ENCODE measurements at places on chromosomes 4 and X.
A peak's percentile ranks its signal among the peaks of the same experiment; 100 is the strongest.

DNA sequence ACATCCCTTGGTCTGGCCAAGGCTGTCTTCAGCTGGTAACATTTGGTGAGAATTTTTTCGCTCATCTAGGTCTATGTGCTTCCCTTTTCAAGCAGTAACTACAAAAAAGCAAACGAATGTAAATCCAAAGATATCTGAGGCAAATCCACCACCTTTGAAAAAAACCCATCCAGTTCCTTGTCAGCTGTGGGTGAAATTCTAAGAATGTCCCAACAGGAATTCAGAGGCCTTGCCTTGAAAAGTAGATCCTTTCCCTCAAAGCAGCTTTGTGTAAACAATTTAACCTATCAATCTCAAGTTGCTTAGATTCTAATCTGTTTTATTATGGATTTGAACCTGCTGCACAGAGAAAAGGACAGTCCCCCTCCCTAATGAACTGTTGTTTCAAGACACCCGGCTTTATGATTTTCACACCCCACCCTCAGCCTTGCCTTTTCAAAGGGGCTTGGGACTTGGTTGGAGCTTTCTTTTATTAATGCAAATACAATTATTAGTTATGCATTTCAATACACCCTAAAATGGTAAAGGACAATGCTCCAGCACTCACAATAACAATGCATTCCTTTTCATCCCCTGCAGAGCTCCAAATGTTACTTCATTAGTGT lies 166.6 kb downstream of the LDB2 start:
- no peak for DNase-seq

GRCh38 chr4:153501578-153501977 lies 35.4 kb downstream of the TMEM131L start:
- DNase-seq = no peak

DNA sequence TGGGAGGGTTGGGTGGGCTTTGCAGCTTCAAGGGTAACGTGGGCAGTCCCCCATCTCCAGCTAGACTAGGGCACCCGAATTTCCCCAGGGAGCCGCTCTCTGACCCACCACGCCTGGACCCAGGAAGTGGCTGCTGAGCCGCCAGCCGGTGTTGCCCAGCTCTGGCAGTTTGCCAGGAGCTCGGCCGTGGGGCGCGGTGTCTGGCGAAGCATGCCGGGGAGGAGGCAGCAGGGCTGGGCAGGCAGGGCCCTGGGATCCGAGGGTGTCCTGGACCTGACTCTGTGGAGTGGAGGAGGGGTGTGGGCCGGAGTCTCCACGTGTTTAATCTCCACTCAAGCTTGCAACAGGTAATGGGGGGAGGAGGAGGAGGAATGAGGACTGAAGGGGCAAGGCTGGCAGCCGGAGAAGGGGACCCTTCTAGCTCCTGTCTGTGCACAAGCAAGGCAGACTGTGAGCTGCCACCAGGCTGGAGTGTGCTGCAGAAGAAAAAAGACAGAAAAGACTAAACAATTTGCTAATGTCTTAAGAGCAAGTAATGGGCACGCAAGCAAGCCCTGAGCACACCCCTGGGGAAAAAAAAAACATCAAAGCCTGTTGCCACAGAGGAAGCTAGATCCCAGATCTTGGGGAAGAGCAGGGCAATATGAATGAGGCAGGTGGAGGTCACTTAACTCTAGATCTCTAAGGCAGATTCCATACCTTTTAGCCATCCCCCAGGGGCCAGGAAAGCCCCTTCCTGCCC lies 2.4 kb downstream of the LONRF3 start:
- peak; percentile 40 for DNase-seq

- no peak for DNase-seq
These were observed 15.3 kb downstream of the KLHL2 start for GRCh38 chr4:165222651-165222994.

DNA sequence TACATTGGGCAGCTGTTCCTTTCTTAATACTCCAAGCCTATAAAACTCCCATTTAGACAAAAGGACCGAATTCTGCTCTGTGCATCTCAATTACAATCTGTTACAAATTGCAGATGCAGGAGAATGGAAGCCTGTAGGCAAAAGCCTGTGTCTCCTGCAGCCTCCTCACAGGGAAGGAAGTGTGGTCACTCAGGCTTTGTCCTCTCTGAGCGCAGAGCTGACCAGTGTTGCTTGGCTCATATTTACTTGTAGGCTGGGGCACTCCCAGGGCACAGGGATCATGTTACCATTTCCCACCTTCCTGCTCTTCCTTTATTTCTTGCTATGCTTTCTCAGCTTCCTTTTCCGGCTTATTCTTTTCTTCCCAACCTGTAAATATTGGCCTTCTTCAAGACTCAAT lies 15.7 kb downstream of the SUPT20HL2 start:
- no peak for DNase-seq

DNA sequence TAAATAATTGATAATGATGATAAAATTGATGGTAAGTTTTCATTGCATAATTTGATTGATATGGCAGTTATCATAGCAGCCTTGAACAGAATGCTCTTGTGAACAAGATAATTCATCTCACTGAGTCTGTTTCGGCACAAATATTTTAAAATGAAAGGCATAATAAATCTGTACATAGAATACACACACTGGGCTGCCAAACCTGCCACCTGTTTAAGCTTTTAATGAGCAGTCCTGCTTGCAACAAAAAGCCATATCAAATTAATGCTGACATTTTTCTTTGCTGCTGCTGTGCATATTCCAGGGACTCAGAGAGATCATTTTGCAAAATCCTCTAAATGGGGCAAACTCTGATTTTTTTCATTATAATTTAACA lies 201.1 kb downstream of the ARHGAP24 start:
- no peak for DNase-seq

- DNase-seq = no peak
These were observed 186.9 kb downstream of the LRBA start for GRCh38 chr4:150828159-150828558.

DNA sequence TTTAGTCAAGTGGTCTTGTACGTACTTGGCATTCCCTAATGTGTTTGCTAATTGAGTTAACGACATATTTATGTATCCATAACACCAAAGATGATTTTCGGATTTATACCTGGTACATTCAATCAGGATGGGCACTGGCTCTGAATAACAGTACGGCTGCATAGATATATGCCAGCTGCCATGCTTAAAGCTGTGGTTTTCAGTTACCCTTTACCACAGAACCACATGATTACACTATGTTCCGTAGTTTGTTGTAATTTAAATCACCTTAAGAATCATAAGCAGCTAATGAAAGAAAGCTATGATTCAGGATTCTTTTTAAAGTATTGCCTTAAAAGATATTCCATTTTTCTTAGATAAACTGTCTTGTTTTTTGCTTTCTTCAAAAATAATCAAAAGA lies 53.6 kb downstream of the FIP1L1 start:
- DNase-seq = no peak

GRCh38 chr4:142407596-142407995 lies 438.5 kb downstream of the INPP4B start:
- DNase-seq = no peak

GRCh38 chr4:38237139-38237538 lies 276.9 kb downstream of the PTTG2 start:
- DNase-seq = no peak

- no peak for DNase-seq
These were observed 298.9 kb upstream of the MAGEB16 start for GRCh38 chrX:35499071-35499862.

DNA sequence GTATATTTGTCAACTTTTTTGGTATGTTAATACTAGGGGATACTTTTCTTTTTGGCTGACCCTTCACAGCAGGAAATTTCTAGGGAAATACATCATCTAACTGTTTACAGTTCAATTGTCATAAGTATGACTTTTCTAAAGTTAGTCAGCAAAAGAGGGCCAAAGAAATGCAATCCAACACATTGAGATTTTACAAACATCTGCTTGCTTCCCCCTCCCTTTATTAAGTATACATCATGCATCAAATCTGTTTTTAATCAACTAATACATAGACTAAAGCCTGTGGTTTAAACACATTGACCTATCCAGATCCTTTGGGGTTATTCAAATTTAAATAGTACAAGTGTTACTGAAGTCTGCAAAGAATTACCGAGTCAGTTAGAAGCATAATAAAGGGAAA lies 93.9 kb downstream of the MID1 start:
- no peak for DNase-seq

DNA sequence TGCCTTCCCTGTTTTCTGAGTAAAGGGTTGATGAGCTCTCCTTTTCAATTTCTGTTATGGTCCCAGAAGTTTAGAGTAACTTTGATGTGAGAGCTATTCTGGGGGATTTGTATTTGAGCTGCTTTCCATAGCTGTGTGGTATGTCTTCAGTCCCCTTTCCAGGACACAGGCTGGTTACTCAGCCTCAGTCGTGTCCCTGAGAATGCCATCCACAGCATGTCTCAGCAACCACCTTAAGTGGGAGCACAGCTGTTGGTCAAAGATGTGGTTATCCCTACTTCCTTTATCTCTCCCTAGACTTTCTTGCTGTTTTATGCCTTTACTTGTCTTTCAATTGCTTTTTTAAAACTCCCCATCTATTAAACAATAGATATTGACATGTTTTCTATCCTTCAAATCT lies 37.8 kb downstream of the RNF175 start:
- no peak for DNase-seq

GRCh38 chr4:4408576-4409335 lies 21.9 kb downstream of the NSG1 start:
- DNase-seq = no peak

DNA sequence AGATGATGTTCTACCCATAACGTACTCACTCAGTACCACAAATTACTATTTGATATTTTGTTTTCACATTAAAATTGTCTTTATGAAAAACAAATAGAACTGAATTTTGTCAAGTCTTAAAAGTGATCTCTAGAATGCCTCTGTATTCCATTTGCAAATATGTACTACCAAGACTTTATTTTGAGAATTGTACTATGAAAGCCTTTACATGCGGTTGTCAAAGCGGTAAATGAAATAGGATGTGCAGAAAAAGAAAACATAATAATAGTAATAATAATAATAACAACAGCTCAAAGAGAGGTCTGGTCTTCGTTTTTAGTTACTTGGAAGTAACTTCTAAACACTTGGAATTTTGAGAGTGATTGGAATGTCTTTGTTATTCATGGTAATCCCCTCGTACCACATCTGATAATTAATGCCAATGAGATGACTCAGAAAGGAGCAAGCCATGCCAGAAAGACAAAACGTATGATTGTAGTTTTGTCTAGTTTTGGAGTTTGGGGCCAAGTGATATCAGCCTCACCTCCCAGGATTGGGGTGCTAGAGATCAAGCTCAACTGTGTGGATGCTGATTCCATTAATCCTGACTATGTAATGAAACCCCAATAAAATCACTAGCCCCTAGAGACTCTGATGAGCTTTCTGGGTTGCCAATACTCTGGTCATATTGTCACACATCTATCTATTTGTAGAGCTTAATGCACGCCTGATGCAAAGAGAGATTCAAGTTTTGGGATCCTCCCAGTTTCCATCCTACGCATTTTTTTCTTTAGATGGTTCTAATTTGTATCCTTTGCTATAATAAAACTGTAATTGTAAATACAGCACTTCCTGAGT lies 20.2 kb upstream of the CTSO start:
- DNase-seq = no peak

DNA sequence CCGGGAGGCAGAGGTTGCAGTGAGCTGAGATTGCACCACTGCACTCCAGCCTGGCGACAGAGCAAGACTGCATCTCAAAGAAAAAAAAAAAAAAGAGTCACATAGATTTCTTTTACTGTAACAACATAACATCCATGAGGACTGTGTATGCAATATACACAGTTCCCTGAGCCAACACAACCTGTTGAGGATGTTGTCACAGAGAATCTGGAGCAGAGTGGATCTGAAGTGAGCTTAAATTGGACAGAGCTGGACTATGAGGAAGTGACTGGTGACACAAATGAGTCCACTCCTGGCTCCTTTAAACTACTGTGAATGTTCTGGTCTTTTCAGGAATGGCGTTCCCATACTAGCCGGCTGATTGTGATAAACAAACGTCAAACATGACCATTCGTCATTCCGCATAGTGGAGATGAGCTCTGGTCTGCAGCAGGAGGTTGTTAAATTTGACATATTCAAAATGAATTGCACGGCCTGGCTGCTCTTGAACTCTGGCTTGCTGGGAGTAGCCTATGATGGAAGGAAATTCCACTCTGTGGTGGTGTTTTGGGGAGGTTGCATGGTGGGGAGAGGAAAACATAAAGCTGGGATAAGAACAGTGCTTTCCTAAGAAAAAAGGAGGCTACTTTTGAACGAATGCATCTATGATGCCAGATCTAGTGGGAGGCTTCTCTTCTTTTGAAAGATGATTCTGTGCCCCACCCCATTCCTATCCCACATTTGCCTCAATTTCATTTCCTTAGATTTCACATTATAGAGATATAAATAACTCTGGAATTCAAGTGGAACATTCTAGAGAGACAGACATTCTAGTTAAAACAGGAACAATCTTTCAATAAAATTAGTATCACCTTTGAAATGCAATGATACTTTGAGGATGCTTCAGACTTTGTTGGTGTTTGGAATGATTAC lies 149.5 kb downstream of the SHROOM3 start:
- DNase-seq = peak; percentile 17

DNA sequence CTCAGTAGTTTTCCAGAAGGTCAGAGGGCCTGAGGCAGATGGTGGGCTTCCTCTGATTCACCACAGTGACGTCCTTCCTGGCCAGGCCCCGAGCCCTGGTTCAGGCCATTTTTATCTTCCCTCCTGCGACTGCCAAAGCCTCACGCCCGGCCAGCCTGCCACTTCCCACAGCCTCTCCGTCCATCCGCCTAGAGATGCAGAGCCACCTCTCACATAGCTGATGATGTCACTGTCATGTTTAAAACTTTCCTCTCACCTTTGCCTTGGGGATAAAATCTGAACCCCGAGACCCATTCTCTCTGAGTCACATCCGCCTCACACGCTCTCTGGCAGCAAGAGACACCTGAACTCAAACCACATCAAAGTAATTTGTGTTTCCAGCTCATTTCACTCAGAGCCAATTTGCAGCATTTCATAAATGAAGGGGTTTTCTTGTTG lies 175.3 kb downstream of the QDPR start:
- DNase-seq = no peak

- DNase-seq = no peak
These were observed 30.5 kb upstream of the CT83 start for GRCh38 chrX:116493271-116493670.

GRCh38 chr4:100679926-100680325 lies 162.1 kb upstream of the EMCN start:
- DNase-seq = no peak

DNA sequence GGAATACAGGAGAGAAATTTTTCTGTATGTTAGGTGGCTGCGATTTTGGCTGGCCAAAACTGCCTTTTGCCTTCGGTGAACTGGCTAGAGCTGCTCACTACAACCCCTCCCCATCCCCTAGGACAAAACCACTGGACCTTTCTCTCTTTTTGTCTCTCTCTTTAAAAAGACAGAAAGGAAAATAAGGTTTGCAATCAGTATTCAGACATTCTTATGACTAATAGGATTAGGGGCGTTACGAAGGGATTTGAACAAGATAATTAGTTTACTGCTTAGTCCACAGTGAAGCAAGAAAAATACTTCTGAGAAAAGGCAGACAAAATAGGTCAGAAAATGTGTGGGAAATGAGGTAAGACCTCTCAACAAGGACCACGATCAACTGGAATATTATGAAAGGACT lies 180.4 kb downstream of the SLIT2 start:
- DNase-seq = no peak

- DNase-seq = no peak
These were observed 56.3 kb upstream of the LNX1 start for GRCh38 chr4:53647547-53647946.
